ENCODE measurements at places on chromosomes 3 and 15. TPM values are rescaled to one million over a fixed set of nuclear protein-coding genes. Genes with fewer than 3 reads are reported as not detected.
A peak's percentile ranks its signal among the peaks of the same experiment; 100 is the strongest.

GRCh38 chr3:60140160-60140559 lies 1090.3 kb upstream of the CFAP20DC start:
- no peak for DNase-seq

The A4GNT gene
- total RNA-seq: not detected

- no peak for DNase-seq
These were observed 73.8 kb upstream of the ATP13A5 start for GRCh38 chr3:193452338-193452737.

GRCh38 chr3:53657651-53658050 lies 163.2 kb downstream of the CACNA1D start:
- DNase-seq: no peak

DNA sequence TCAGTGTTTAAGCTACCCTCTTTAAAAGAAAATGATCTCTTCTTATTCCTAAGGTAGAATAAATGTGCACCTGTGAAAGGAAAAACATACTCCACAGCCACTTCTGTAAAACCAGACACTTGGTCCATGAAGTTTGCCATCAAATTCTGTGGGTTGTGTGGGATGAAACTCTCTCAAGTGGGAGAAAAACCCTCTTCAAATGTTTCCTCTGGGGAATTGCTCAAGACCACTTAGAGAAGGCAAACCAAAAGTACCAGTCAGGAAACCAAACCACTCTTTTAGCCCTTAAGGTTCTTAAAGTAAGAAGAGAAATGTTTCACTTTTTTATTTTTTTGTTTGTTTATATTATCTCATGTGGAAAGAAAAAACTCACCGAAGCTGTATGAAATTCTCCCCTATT lies 1.2 kb downstream of the COL8A1 start:
- DNase-seq: no peak

The GOLGA8S gene
- not detected for total RNA-seq

The LRRC58 gene
- 14.1 TPM for total RNA-seq

GRCh38 chr3:155744626-155745324 lies at the start of gene PLCH1:
PLCH1 (minus strand) TSS chr3:155745071; CDS start chr3:155704224, 40,847 bp downstream.
- peak; percentile 85 for DNase-seq

DNA sequence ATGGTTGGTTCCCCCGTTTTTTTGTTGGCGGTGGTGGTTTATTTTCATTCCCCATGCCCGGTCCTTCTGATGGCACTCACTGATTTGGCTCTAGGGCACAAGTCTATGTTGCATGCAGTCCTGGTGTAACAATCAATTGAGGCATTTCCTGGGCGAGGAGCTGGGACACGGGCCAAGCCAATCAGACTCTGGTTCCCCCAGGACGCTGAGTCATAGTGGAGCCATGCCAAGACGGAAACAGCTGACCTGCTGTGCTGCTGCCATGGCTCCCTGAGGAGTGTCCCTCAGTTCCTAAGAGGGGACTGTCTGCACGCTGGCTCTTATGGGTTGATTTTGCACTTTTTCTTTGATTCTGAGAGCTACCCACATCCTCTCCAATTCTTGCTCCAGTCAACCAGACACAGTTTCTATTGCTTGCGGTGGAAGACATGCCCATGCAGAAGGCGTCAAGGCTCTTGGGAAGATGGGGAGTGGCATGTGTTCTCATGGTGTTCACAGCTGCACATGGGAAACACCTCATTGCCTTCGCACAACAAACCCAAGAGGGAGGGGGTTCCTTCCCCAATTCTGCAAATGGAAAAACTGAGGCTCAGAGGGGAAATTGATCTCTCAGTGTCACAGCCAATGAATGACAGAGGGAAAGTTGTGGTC lies 28.3 kb upstream of the ALDH1L1 start:
- DNase-seq: peak; percentile 93

The TUSC7 gene
- total RNA-seq: not detected
